ENCODE measurements at places on chromosomes 1 and 21.

GRCh38 chr1:25993197-25993951, 4.5 kb downstream of the PAFAH2 start:
- no peak for DNase-seq

GRCh38 chr1:9270290-9270883, 22.3 kb upstream of the SPSB1 start:
- no peak for DNase-seq

GRCh38 chr1:157982136-157982535, 11.3 kb upstream of the KIRREL1 start:
- DNase-seq = no peak

GRCh38 chr1:224684979-224685425, 68.9 kb downstream of the CNIH3 start:
- DNase-seq = no peak

DNA sequence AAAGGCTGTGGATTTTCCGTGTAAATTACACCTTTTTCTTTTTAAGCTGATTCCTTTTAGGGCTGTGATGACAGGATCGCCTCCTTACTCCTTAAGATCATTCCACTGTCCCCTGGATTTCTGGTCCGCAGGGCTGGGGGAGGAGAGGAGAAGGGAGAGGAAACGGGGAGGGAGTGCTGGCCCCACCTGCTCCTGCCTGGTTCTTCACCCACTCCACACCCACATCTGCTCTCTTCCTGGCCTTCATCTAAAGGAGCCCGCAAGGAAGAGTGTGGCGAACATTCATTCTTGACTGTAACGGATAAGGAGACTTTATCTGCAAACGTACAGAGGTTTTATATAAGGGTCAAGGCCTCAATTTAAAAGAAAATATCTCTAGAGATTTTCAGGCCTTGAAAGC, 242.0 kb downstream of the RHOU start:
- no peak for DNase-seq

DNA sequence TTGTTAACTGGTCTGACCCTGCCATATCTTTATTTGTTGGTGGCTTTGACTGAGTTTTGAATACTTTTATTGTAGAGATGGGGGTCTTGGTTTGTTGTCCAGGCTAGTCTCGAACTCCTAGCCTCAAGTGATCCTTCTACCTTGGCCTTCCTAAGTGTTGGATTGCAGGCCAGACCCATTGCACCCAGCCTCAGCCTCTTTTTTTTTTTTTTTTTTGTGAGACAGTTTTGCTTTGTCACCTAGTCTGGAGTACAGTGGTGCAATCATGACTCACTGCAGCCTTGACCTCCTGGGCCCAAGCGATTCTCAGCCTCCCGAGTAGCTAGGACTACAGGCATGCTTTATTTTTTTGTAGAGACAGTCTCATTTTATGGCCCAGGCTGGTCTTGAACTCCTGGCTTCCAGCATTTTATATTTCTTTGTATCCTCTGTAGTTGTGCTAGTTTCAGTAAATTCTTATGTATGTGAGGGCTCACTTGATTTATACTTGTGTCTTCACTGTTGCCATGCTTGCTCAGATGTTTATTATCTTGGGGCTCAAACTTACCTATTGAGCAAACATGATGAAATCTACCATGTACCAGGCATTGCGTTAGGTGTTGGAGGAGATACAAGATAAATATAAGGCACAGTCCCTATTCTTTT, 24.1 kb downstream of the THRAP3 start:
- DNase-seq = no peak

GRCh38 chr1:201593200-201593921, 54.4 kb downstream of the NAV1 start:
- DNase-seq = no peak

GRCh38 chr1:24301785-24302175, 17.4 kb upstream of the GRHL3 start:
- DNase-seq = no peak

DNA sequence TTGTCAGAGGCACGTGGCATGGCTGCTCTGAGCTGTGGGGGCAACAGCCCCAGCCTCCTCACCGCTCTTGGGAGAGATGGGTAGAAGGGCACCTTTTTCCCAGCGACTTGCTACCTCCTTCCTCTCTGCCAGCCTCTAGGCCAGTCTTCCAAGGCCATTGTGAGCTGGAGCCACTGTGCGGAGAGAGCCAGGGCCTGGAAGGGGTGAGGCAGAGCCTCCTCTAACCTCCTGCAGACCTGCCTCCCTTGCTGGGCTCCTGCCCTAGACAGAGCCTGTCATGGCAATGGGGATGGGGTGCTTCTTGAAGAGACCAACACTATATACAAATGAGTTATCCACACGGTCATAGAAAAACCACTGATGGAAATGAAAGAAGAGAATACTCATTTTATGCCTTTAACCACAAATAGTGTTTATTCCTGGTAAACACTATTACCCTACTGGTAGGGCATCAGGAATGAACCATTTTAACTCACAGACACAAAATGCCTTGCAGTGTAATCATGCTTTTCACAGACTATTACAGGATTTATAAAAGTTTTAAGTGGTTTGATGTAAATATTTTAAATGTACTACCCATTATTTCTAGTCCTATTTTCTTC, 5.0 kb upstream of the IGFN1 start:
- DNase-seq = no peak

DNA sequence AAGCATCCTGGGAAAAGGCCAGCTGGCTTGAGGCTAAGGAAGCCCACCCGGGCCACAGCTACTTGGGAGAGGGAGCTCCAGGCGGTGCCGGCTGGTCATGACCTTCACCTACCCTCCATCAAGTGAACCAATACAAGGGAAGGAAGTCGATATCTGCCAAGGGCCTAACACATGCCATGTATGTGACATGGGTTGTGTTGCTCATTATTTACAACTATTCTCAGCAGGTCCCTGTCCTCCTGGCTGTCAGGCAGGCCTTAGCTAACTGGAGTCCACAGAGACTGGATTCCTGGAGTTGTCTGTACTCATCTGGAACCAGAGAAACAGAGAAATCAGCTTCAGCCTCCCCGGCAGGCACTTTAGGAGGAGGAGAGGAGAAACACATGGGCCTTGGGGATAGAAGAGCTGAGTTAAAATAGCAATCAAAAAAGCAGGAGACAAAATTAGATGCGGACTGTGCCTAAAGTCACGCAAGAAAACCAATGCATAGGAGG, 15.7 kb downstream of the TCEA3 start:
- DNase-seq = no peak

- DNase-seq = no peak
These were observed 44.8 kb downstream of the URB1 start for GRCh38 chr21:32347977-32348376.

GRCh38 chr1:112673592-112674439, 643 bp upstream of the MOV10 start:
- no peak for DNase-seq

- no peak for DNase-seq
These were observed 29.1 kb upstream of the IFNGR2 start for GRCh38 chr21:33374080-33374449.

DNA sequence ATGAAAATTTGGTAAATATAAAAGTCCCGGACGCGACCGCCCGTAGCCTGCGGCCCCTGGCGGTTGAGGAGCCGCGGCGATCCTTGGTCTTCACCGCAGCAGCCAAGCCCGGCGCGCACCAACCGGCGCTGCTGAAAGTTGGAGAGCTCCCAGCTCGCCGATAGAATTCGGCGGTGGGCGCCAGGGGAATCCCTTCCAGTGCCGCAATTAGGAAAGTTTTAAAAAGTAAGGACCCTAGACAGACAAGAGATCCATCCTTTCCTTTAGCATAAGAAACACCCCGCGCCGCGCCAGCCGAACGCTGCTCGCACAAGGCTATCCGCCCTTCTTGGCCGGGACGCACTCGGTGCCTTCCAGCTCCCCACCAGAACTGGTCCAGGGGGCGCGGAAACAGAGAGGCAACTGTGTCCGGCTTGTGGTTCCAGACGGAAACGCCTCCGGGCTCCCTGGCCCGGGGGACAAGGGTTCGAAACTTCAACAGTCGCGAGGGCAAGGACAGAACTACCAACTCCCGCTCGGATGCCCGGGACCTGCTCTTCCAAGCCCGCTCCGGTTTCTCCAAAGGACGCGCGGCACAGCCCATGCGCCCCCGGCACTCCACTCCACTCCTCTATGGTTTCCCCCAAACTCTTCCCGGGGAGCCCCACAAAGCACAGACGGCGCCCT, 1.7 kb downstream of the FAM78B start:
- DNase-seq = no peak

DNA sequence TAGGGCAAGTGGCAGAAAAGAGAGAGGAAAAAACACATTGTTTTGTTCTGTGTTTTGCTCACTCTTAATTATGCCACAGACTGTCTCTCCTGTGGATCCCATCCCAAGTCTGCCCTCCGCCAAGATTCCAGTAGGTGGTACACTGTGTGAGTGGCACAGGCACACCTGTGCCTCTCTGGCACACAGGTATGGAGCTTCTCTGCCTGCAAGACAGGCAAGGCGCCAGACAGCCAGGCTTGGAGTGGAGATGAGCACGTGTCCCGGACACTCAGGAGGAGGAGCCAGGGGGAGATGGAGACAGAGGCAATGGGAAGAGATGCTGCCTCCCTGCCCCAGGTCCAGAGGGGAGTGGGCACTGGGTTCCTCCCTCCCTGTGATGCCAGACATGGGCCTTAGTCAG, 6.5 kb upstream of the GRIK3 start:
- DNase-seq = no peak

GRCh38 chr1:113250161-113250560, 140.2 kb upstream of the MAGI3 start:
- DNase-seq = no peak

- DNase-seq = no peak
These were observed 25.4 kb downstream of the LDLRAD2 start for GRCh38 chr1:21837476-21837875.

GRCh38 chr1:176382163-176382562, 80.8 kb upstream of the PAPPA2 start:
- no peak for DNase-seq

DNA sequence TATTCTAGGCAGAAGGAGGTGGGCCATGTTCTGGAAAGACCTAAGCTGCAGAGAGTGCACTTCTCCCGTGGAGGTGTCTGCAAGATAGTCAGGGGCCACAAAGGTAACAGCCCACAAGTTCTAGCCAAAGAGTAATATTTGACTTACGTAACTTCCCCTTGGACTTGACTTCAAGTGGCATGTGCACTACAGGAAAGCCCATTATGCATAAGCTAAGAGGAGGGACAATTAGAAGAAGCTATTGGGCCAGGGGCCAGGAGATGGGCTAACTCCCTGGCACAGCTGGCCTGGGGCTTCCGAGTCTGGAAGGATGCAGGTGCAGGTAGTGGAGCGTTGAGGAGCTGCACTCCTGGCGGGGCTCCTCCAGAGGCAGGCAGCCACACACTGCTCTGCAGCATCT, 58.3 kb downstream of the ERG start:
- DNase-seq = no peak

All from stimulated activated CD8-positive, alpha-beta memory T cell treated with anti-CD3 and anti-CD28 coated beads, Interleukin-15, amount 100 ng/mL, for 1 hour (primary cell).